ENCODE measurements at places on chromosomes 5 and 9.
A peak's percentile ranks its signal among the peaks of the same experiment; 100 is the strongest.

DNA sequence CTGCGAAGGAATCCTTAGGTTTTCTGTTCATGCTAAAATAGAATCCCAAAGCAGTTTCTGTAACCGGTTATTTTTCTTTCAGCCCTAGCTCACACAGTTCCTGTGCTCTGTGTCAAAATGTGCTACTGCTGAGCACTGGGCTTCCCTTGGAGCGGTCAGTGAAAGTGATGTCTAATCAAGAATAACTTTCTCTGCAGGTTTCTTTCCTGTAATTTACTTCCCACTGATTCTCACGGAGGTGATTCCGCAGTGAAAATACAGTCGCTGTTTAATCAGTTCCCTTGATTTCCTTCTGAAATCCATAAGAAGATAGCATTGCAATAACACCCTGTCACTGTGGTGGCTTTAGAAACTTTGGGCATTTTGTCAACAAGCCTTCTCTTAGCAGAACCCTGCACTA lies 112.0 kb upstream of the ISL1 start:
- DNase-seq = no peak

DNA sequence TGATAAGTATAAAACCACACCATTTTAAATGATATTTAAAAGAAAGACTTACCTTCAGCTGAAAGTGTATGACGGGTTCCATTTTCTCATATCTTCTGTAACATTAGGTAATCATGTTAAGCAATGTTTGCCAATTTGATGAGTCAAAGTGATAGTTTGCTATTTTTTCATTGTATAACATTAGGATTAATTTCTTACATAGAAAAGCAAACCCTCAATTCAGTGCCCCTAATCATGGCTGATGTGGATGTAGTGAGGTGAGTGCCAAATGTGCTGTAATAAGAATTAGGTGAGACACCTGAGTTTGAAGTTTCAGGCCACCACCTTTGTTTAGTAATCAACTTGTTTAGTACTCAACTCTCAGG lies 68.0 kb downstream of the UNC13B start:
- DNase-seq = no peak

- no peak for DNase-seq
Measured at GRCh38 chr5:149228618-149229297, 42.9 kb upstream of the AFAP1L1 start.

DNA sequence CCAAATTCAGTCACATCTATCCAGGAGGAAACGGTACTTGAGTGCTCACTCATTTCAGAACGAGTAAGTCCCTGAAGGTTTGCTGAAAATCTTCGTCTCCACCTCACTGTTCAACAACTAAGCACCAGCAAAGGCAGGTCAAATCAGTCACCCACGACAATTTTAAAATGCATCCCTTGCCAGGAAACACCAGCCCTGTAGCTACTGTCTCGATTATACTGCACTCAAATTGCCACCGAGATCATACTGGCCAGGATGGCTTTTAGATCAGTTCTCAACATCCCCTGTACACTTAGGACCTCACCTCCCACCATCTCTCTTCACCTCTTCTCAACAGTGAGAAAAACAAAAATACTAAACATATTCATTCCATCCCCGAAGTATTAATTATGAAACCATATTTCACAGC lies 298.6 kb downstream of the AGTPBP1 start:
- DNase-seq = no peak

DNA sequence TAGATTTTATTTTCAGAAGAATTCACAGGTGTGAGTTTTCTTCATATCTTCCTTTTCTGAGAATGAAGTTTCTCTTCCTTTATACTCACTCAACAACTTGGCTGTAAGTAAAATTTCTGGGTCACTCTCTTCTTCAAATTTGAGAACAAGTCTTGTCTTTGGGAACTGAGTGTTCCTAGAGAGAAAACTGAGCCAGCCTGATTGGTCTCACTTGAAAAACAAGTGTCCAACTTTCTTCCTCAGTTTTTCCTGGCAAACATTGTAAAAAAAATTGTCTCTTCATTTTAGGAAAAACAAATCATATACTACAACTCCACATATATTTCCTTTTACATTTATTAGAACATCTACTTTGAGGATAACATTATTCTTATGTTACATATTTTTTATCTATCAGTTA lies 156.1 kb upstream of the GHR start:
- no peak for DNase-seq

GRCh38 chr5:135191084-135191826 lies 157.2 kb upstream of the PITX1 start:
- DNase-seq = peak; percentile 59

GRCh38 chr9:112115970-112116753 lies 58.9 kb downstream of the SUSD1 start:
- DNase-seq = no peak

DNA sequence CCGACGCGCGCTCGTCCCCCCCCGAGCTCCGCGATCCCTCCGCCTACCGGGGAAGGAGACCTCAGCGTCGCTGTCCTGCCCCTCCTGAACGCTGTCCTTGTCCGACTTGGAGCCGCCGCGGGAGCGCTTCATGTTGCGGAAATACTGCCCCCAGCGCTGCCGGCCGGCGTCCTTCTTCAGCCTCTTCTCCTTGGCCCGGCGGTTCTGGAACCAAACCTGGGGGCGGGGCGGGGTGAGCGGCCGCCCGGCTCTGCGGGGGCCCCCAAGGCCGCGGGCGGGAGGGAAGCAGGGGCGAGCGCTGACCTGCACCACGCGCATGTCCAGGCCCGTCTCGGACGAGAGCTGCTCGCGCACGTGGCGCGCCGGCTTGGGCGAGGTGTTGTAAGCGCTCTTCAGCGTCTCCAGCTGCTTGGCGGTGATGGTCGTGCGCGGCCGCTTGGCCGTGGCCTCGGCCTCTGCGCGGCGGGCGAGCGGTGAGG lies 6.3 kb downstream of the LHX3 start:
- no peak for DNase-seq

GRCh38 chr9:31799953-31800609 lies 584.4 kb upstream of the ACO1 start:
- DNase-seq = no peak

DNA sequence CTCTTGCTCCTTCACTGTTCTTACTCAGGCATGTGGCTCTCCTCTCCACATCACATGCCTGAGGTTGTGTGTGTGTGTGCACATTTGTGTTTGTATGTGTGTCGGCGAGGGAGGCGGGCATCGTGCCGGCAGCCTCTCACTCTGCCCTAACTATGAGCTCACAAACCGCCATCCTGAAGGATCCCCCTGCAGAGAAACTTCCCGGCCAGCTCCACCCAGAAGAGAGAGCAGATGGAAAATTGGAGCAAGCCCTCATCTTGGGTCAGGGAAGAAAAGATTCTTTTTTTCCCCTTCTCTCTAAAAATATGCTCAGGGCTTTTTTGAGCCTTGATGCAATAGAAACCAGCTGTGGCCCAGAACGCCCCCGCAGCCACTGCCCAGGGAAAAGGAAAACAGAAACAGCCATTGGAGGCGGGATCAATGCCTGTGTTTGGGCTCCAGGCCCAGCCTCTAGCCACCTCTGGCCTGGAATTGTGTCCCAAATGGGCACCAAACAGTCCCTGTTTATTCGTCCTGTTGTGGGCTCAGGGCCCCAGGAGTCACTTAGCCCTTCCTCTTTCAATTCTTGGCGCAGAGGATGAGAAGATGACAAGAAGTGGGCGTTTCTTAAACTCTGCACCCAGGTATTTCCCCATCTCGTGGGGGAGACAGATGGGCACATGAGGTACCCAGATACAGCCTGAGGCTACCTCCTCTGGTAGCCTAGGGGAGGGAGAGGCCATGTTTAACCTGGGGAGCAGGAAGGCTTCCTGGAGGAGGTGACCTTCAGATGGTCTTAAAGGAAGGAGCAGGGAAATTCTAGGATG lies 151.5 kb downstream of the RGS3 start:
- no peak for DNase-seq

- no peak for DNase-seq
Measured at GRCh38 chr5:69326365-69326764, 6.2 kb downstream of the CCDC125 start.

DNA sequence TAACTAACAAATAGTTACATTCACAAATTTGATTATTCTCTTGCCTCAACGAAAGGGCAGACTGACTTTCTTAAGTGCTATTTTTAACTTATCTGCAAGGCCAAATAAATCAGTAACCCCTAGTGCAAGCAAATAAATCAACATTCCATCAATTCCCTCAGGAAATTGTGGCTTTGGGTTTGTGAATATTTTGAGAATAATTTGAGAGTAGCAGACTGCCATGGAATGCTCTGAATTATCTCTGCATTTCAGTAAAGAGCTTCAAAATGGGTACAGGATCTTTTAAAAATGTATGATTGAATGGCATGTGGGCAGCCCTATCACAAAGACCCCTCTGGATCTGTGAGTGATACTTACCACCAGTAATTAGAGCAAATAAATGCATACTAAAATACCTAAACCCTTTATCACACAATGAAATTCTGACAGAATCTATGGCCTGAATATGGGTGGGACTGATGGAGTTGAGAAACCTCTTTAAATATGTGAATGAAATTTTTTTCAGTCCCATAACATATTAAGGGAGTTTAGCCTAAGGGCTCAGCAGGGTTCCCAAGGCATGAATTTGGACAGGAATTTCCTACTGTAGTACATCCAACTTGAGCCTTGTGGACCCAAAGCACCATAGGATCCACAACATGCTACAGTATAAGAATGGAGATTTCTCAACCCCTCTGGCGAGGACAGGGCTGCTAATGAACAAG lies 92.5 kb upstream of the ITGA2 start:
- DNase-seq = no peak

- no peak for DNase-seq
Measured at GRCh38 chr5:9118852-9119251, 427.0 kb downstream of the SEMA5A start.

- DNase-seq = no peak
Measured at GRCh38 chr5:142520885-142521284, 165.0 kb downstream of the FGF1 start.

DNA sequence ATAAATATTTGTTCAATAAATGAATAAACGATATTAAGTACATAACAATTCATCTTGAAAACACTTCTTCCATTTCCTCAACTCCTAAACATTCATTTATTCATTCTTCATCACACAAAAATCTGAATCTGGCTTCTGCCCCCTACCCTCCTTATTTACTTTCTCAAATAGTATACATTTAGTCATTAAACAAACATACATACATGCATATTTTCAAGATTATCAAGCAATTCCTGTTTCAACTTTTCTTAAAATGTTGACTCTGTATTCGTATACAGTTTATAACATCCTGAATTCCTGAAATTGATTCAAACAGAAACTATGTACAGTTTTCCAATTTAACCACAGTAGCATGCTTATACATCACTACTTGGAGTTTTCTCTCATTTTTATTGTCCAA lies 129.0 kb downstream of the MUSK start:
- no peak for DNase-seq

- no peak for DNase-seq
Measured at GRCh38 chr5:122430319-122430586, 118.2 kb downstream of the SNCAIP start.

DNA sequence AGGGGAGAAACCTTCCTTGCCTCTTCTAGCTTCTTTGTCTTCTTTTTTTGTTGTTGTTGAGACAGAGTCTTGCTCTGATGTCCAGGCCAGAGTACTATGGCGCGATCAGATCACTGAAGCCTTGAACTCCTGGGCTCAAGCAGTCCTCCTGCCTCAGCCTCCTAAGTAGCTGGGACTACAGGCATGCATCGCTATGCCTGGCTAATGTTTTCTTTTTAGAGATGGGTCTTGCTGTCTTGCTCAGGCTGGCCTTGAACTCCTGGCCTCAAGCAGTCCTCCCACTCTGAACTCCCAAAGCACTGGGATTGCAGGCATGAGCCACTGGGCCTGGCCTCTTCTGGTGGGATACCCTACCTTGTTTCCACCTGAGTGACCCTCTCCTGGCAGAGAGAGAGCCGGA lies 3.4 kb upstream of the PAXX start:
- DNase-seq = no peak

DNA sequence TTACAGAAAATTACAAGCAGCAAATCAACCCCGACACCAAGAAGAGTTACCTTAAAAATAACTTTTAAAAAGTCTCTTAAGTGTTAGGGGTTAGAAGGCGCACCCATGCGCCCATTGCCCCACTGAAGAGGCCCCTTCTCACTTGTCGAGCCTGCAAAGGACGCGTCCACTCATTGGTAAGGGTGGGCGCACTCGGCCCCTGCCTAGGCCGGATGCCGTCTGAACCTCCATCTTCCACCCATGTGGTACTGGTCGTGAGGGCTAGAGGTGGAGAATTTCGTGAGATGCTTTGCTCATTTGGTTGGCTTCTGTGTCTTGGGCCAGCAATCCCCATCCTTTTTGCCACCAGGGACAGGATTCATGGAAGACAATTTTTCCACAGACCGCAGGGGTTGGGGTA lies 27.5 kb upstream of the LRRC14B start:
- DNase-seq = no peak

Measured in stimulated activated CD4-positive, alpha-beta T cell treated with anti-CD3 and anti-CD28 coated beads, Interleukin-1b, Interleukin-23, amount 100 ng/mL, for 1 hour (primary cell).